ENCODE measurements at places on chromosomes 6 and 20.

- no peaks in the 10 kb centered on the region for H3K27me3 ChIP-seq
- no peaks in the 10 kb centered on the region for H3K4me1 ChIP-seq
- H3K4me3 ChIP-seq, result no peak overlapping the region
- DNase-seq, result no peak
- peaks cover 4% of the 10 kb centered on the region for H3K36me3 ChIP-seq
Observed at GRCh38 chr20:18743665-18744440, 69.7 kb upstream of the SCP2D1 start.

- no peak overlapping the region for H3K4me3 ChIP-seq
- H3K27me3 ChIP-seq, result peaks cover 2% of the 10 kb centered on the region
- DNase-seq, result no peak
- H3K4me1 ChIP-seq, result no peaks in the 10 kb centered on the region
- H3K36me3 ChIP-seq, result no peaks in the 10 kb centered on the region
Observed at GRCh38 chr20:48056218-48056617, 270.9 kb upstream of the SULF2 start.

GRCh38 chr6:45741437-45742171 is 274.1 kb downstream of the CLIC5 start:
- H3K27me3 ChIP-seq, result no peaks in the 10 kb centered on the region
- peak overlapping the region; percentile 12 for H3K4me3 ChIP-seq
- peak overlapping the region; percentile 74 for H3K27ac ChIP-seq
- H3K36me3 ChIP-seq, result no peaks in the 10 kb centered on the region
- peak; percentile 31 for DNase-seq
- peaks cover 43% of the 10 kb centered on the region for H3K4me1 ChIP-seq

- H3K27me3 ChIP-seq, result peaks cover 21% of the 10 kb centered on the region
- no peak overlapping the region for H3K27ac ChIP-seq
- DNase-seq, result no peak
- H3K4me3 ChIP-seq, result no peak overlapping the region
Observed at GRCh38 chr20:8039042-8039441, 19.5 kb upstream of the TMX4 start.

DNA sequence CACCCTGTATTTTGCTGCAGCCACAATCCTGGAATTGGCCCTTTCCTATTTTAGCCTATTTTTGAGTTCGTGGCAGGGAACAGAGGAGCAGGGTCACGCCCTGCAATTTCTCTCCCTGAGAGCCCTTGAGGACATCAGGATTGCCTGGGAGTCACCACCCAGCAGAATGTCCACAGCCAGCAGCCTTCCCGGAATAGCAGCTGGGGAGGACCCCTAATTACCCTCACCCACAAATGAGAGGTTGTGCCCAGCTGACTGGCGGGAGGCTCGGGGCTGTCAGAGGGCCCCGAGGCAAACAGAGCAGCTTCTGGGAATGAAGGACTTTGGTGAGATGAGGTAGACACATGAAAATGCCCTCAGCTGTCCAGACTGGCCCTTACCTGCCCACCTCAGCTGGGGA is 165.1 kb downstream of the PREX1 start:
- no peak overlapping the region for H3K4me3 ChIP-seq
- H3K4me1 ChIP-seq, result peaks cover 34% of the 10 kb centered on the region
- H3K27me3 ChIP-seq, result no peaks in the 10 kb centered on the region
- H3K36me3 ChIP-seq, result peaks cover 79% of the 10 kb centered on the region
- H3K27ac ChIP-seq, result no peak overlapping the region
- DNase-seq, result no peak

- peaks cover 41% of the 10 kb centered on the region for H3K36me3 ChIP-seq
- H3K27ac ChIP-seq, result no peak overlapping the region
- no peaks in the 10 kb centered on the region for H3K27me3 ChIP-seq
- peaks cover 8% of the 10 kb centered on the region for H3K4me1 ChIP-seq
- H3K4me3 ChIP-seq, result no peak overlapping the region
- no peak for DNase-seq
Observed at GRCh38 chr6:130070326-130070725, 51.9 kb downstream of the L3MBTL3 start.

DNA sequence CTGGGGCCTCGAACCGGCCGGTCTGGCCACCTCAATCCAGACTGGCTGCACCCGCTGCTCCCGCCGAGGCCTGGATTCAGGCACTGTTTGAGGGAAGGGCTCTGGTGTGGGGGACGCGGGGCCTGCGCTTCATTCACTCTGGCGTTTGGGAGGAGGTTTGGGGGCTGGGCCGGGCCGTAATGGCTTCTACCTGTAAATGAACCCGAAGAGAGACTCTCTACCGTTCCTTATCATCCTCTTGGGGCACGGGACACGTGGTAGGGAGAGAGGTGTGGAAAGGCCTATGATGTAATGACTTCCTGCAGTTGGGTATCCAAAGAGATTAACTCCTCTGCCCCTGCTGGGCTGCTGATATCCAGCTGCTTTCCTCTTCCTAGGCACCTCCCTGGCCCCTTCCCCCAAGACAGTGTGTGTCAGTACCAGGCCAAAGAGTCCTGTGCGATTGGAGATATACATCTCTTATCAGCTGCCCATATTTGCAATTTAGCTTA is 1.8 kb downstream of the FOXO3 start:
- peak overlapping the region; percentile 4 for H3K27ac ChIP-seq
- H3K4me1 ChIP-seq, result peaks cover 53% of the 10 kb centered on the region
- peak overlapping the region; percentile 55 for H3K4me3 ChIP-seq

- H3K27ac ChIP-seq, result no peak overlapping the region
- H3K36me3 ChIP-seq, result peaks cover 28% of the 10 kb centered on the region
Observed at GRCh38 chr6:87618531-87618930, 28.6 kb downstream of the ORC3 start.

DNA sequence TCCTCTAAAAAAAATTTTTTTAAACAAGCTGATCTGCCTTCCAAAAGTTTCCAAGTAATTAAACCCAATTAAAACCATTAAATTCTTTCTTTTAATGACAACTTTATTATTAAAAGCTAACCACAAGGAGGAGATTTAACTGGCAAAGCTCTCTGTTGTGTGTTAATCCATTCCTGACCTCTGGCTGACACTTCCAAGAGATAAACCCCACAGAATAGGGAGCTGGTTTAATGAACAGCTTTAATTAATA is 230.8 kb downstream of the EYA2 start:
- DNase-seq, result no peak
- H3K4me3 ChIP-seq, result no peak overlapping the region
- peaks cover 25% of the 10 kb centered on the region for H3K27me3 ChIP-seq
- no peak overlapping the region for H3K27ac ChIP-seq

GRCh38 chr6:7910654-7911344 is at the start of gene TXNDC5:
Gene TXNDC5, minus strand, starts transcription at chr6:7910788. Its CDS starts 12 bp downstream, at chr6:7910776.
- H3K36me3 ChIP-seq, result peaks cover 2% of the 10 kb centered on the region
- no peaks in the 10 kb centered on the region for H3K27me3 ChIP-seq
- peak; percentile 72 for DNase-seq

DNA sequence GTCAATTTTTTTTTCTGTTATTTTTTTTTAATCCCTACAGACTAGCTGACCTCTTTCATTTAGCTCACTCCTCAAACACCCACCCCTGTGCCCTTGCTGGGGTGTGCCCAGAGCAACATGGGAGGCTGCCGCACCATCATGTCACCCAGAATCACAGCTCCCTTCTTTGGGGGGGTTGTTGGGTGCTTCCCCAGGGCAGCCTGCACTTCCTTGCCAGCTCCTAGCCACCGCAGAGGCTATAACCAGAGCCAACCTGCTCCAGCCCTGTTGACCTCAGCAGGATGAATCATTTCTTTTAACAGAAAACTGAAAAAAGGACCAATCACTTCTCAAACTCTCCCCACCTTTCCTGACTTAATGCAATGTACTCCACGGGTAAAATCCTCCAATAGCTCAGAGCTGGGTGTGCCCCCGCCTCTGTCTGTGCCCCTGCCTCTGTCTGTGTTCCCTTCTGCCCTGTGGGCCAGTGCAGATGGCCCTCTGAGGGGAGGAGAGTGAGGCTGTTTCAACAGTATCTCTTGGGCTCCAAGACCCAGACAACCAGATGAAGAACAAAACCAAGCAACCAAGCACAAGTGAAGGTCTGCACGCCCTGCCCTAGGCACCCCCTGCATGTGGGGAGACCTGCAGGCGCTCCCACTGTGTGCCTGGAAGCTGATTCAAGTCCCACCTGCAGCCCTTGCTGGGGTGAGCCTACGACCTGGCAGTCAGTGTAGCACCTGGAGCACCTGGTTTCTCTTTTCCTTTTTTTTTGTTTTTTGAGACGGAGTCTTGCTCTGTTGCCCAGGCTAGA is 67.7 kb downstream of the PYGB start:
- DNase-seq, result no peak
- peaks cover 7% of the 10 kb centered on the region for H3K36me3 ChIP-seq
- no peaks in the 10 kb centered on the region for H3K27me3 ChIP-seq

- H3K27me3 ChIP-seq, result no peaks in the 10 kb centered on the region
- no peaks in the 10 kb centered on the region for H3K4me1 ChIP-seq
- no peak for DNase-seq
Observed at GRCh38 chr6:104613416-104614001, 246.2 kb downstream of the HACE1 start.

GRCh38 chr20:31602779-31603441 is 2.2 kb upstream of the ID1 start:
- H3K4me1 ChIP-seq, result peaks cover 33% of the 10 kb centered on the region
- H3K27ac ChIP-seq, result no peak overlapping the region
- H3K36me3 ChIP-seq, result no peaks in the 10 kb centered on the region
- H3K27me3 ChIP-seq, result peaks cover 41% of the 10 kb centered on the region
- DNase-seq, result peak; percentile 66

- H3K27me3 ChIP-seq, result no peaks in the 10 kb centered on the region
- H3K27ac ChIP-seq, result no peak overlapping the region
- DNase-seq, result peak; percentile 37
- H3K36me3 ChIP-seq, result peaks cover 36% of the 10 kb centered on the region
- H3K4me1 ChIP-seq, result peaks cover 8% of the 10 kb centered on the region
- H3K4me3 ChIP-seq, result no peak overlapping the region
Observed at GRCh38 chr6:119284861-119285521, 64.6 kb downstream of the MAN1A1 start.

DNA sequence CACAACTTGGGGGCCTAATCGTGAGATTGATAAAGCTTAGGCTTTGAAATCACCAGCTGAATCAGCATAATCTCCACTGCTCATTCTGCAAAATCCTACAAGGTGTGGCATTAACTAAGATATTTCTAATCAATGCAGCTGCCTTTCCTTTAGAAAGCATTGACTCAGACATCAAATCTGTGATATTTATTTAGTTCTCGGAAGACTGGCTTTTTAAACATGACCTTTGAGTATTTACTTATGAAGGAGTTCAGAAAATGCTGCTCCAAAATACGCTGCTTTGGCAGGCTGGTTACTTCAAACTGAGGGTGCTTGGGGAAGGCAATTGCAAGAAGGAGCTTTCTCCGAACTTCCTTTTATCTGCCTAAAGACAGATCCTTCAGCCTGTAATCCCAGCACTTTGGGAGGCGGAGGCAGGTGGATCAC is 23.7 kb upstream of the FUCA2 start:
- H3K27me3 ChIP-seq, result no peaks in the 10 kb centered on the region
- no peaks in the 10 kb centered on the region for H3K36me3 ChIP-seq
- no peak for DNase-seq
- no peak overlapping the region for H3K27ac ChIP-seq
- H3K4me1 ChIP-seq, result peaks cover 27% of the 10 kb centered on the region

DNA sequence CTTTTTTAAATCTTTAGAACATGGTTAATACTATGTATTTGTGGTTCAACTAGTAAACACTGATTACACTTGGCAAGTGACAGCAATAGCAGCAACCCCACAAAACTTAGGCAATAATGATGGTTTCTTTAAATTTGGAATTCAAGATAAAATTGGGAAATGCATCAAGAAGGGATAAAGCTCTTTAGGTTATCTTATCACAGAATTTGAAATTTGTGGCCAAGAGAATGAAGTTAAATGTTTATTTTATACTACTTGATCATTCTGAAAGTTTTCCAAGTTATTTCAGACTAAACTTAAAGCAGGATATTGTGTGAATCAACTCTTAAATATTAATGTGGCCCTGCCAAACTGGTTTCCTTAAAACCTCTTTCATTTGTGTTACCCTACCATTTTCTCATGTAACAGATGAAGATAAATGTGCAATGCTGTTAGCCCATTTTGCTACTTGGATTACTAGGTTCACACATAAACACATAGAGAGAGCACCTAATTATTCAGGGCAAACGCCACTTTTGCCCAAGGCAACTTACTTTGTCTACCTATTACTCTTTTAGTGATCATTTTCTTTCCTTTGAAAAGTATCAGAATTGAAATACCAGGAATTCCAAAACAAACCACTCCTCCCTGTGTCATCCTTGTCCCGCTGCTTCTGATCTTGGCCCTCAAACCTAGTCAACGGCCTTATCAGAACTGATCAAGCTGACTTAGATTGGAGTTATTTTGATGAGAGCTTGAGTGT is 186.7 kb upstream of the TENT5A start:
- no peak overlapping the region for H3K4me3 ChIP-seq
- DNase-seq, result no peak
- H3K27ac ChIP-seq, result no peak overlapping the region
- no peaks in the 10 kb centered on the region for H3K27me3 ChIP-seq
- H3K4me1 ChIP-seq, result no peaks in the 10 kb centered on the region

DNA sequence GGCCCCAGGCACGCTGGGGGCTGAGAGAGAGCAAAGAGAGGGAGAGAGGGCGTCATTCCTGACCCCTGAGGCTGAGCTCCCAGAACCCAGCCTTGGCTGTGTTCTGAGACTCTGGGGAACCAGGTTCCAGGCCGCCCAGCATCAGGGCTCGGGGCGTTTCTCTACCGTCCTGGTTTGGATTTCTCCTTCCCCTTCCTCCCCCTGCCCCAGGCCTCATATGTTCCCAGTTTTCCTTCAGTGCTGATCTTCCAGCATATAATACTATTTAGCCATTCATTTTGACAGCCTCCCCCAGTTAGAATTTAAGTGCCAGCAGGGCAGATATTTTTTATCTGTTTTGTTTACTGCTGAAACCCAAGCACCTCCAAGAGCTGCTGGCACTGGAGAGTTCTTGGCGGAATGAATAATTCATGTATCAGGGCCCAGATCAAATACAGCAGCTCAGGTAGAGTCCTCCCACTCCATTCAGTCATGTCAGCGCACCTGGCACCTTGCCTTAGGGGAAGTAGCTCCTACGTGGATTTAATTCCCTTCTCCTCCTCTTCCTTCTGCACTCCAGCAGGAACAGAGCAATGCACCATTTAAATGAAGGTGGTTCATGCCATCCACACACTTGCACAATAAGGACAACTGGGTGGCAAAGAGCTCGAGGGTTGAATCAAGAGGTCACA is 23.4 kb upstream of the FRMD1 start:
- H3K4me3 ChIP-seq, result no peak overlapping the region
- H3K4me1 ChIP-seq, result no peaks in the 10 kb centered on the region
- no peak for DNase-seq
- H3K36me3 ChIP-seq, result no peaks in the 10 kb centered on the region

DNA sequence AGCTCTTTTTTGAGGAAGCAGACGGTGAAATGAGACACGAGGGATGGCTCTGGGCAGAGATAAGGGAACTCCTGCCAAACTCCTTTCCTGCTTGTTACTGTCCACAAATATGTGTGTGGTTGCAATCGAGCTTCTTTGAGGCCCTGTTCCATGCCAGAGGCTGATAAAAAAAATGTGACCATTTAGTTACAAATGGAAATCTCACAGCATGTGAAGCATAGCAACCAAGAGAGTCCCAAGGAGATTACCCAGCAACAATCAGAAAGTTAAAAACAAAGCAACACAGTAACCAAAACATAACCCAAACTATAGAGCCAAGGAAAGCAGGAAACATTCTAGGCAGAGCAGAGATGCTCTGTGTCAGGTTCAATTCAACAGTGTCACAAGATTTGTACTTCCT is 35.4 kb upstream of the HMGN3 start:
- no peaks in the 10 kb centered on the region for H3K4me1 ChIP-seq
- peaks cover 8% of the 10 kb centered on the region for H3K27me3 ChIP-seq
- no peak overlapping the region for H3K4me3 ChIP-seq
- no peaks in the 10 kb centered on the region for H3K36me3 ChIP-seq
